NCI-H526 (cell line): ENCODE measurements at places on chromosomes 5 and 9.

- DNase-seq, result no peak
These were observed 225.8 kb upstream of the CDH18 start for GRCh38 chr5:20213803-20214202.

GRCh38 chr9:124894741-124895170 lies 32.8 kb downstream of the ARPC5L start:
- no peak for DNase-seq

DNA sequence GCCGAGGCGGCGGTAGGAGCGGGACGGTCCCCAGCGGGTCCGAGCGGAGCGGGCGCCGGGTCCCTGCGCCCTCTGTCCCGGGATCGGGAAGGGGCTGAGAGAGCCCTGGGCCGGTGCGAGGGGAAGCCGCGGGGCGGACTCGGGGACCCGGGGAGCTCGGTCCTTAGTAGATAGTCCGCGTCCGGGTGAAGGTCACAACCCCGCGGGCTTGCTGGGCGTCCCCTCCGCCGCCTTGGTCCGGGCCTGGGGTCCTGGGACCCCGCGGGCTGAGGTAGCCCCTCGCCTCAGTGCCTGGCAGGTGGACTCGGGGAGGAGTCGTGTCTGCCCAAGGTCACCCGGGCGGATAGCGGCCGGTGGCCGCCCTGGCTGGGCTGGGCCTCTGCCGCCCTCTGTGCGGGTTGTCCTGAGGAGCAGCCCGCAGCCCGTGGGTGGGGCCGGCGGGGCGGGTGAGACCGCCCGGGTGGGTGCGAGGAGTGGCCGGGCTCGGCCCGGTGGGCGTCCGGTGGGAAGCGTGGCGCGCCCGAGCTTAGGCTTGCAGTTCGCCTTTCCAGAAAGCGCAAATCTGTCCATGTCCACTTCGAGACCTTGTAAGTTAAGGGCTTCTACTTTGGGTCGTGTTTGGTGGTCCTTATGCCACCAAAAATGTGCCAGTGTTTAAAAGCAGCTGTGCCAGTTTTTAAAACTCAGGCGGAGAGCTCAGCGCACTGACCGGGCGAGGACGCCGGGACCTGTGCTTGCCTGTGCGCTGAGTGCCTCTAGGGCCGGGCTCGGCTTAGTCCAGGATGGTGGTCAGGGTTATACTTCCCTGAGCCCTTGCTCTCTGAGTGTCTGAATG lies 554 bp downstream of the SDHA start:
- no peak for DNase-seq

- DNase-seq, result no peak
These were observed 30.5 kb downstream of the USP20 start for GRCh38 chr9:129865668-129866320.

GRCh38 chr5:81859624-81860023 lies 108.7 kb upstream of the SSBP2 start:
- DNase-seq, result no peak

GRCh38 chr9:68728731-68729130 lies 23.7 kb downstream of the PIP5K1B start:
- DNase-seq, result no peak

GRCh38 chr9:20823051-20823450 lies 139.0 kb downstream of the FOCAD start:
- DNase-seq, result no peak

- DNase-seq, result peak; percentile 33
These were observed 106.3 kb downstream of the TRIO start for GRCh38 chr5:14249258-14250082.

DNA sequence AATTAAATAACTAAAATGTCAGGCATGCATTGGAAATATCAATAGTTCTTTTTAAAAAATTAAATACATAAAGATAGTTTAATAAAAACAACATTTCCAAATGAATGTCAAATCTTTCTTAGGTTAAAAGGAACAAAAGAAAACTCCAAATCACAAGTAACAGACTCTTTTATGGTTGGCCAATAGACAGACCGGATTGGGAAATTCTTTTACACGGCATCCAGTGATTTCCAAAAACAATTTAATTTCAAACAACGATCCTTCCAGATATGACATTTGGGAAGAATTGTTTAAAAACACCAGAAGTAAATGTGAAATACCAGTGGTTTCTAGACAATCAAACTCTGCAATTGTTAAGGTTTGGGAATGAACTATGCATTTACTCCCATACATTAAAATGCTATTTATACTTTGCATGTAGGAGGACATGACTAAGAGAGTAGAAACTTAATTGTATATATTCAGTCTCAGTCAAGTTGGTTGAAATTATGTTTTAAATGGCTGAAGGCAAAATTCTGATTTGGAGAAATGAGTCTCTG lies 32.8 kb downstream of the ZNF474 start:
- DNase-seq, result no peak

DNA sequence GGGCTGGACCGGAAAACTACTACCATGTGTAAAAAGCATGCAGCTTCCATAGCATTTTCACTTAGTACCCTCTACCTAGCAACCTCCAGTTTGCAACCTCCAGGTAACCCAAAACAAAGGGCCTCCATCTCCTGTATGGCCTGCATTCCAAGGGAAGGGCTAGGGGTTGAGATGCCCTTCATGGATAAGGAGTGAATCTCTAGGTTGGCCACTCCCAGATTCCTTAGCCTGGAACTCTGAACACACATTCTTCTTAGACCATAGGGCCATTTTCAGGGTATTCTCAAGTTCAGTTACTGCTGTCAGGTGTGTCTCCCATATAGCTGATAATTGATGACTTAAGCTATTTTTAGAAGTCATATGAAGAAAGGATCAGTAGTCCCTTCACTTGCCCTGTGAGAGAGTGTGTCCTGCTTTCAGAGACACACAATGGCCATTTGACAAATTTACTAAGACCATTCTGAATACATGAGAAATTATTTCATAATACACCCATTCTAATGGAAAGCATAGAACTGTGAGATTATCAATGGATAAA lies 22.5 kb downstream of the HSPB3 start:
- no peak for DNase-seq

DNA sequence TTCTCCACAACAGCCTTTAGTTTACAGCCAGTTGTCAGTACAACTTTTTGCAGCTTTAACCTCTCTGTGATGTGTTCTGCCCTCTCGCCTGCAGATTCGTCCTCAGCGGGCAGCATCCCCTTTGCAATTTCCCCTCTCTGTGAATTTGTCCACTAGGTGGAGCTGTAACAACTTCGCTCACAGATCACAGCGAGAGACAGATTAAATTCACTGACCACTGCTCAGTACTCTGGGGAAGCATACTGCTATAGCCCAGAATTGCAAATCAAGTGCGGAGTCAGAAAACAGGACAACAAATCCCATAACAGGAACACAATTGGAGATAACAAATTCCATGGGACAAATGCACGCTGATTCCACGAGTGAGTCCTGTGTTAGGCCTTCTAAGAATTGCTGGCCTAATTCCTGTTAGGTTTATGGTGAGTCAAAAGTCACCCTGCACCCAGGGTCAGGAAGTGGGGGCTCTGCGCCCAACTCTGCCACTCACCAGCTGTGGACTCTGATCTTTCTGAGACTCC lies 2124.9 kb downstream of the MAT2B start:
- DNase-seq, result peak; percentile 85

GRCh38 chr5:160835818-160836528 lies 16.0 kb downstream of the ATP10B start:
- DNase-seq, result no peak

- DNase-seq, result no peak
These were observed 315.7 kb downstream of the MAT2B start for GRCh38 chr5:163821142-163821541.

- no peak for DNase-seq
These were observed 344.9 kb downstream of the SEMA5A start for GRCh38 chr5:9201011-9201410.

DNA sequence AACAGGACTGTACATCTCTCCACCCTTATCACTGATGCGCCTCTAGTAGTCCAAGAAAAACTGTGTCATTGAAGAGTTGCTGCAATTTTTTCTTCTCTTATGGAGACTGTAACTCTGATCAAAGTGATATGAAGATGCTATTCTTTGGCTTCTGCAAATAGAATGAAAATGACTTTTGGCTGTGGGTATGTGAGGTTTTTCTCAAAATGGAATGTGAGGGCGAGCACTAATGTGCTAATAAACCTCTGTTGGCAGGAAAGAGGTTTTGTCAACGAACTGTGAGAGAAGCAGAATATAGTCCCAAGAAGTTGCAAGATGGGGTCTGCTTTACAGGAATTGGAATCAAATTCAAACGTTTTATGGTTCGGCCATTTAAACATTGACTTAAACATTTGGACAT lies 252.0 kb upstream of the GAS1 start:
- DNase-seq, result no peak

- DNase-seq, result peak; percentile 67
These were observed 155.8 kb upstream of the SMIM23 start for GRCh38 chr5:171629628-171630349.

GRCh38 chr5:159527546-159528254 lies 197.4 kb upstream of the IL12B start:
- no peak for DNase-seq

- no peak for DNase-seq
These were observed 185.5 kb downstream of the OLFM1 start for GRCh38 chr9:135273008-135273407.

DNA sequence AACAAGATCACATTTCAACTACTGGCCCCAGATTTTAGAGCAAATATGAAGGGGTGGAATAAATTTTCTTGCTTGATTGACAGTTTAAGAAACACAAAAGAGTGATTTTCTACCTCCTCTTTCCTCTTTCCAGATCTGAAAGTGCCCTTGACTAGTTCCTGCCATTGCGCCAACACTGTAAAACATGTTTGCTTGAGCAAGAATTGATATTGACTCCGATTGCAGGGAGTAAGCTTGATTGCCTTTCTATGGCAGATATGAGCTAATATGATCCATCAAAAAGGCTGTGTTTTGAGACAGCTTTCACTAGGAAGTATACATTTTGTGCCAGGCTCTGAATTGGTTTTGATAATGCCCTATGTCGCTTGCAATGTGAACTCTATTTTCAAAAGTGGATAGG lies 508.8 kb downstream of the SEMA5A start:
- DNase-seq, result no peak
